ENCODE measurements at places on chromosomes 2 and 18.

- H3K4me1 ChIP-seq = no peaks in the 10 kb centered on the region
- no peak for DNase-seq
- no peaks in the 10 kb centered on the region for H3K36me3 ChIP-seq
- H3K27me3 ChIP-seq = no peaks in the 10 kb centered on the region
Measured at GRCh38 chr2:143617803-143618415, 488.7 kb downstream of the ARHGAP15 start.

- H3K36me3 ChIP-seq = no peaks in the 10 kb centered on the region
- no peak overlapping the region for H3K27ac ChIP-seq
- no peak for DNase-seq
- no peaks in the 10 kb centered on the region for H3K27me3 ChIP-seq
- H3K4me1 ChIP-seq = no peaks in the 10 kb centered on the region
- no peak overlapping the region for H3K4me3 ChIP-seq
Measured at GRCh38 chr2:163748420-163748819, 12.6 kb upstream of the FIGN start.

- no peaks in the 10 kb centered on the region for H3K27me3 ChIP-seq
- H3K4me1 ChIP-seq = no peaks in the 10 kb centered on the region
- no peak overlapping the region for H3K27ac ChIP-seq
Measured at GRCh38 chr2:192500550-192501200, 305.9 kb upstream of the TMEFF2 start.

- peak overlapping the region; percentile 66 for H3K27ac ChIP-seq
- DNase-seq = no peak
- no peaks in the 10 kb centered on the region for H3K36me3 ChIP-seq
- no peak overlapping the region for H3K4me3 ChIP-seq
Measured at GRCh38 chr2:160278101-160278878, 78.2 kb upstream of the ITGB6 start.

- no peaks in the 10 kb centered on the region for H3K27me3 ChIP-seq
- DNase-seq = no peak
- H3K36me3 ChIP-seq = no peaks in the 10 kb centered on the region
- H3K4me1 ChIP-seq = no peaks in the 10 kb centered on the region
- H3K27ac ChIP-seq = no peak overlapping the region
Measured at GRCh38 chr2:111169924-111170323, 49.2 kb downstream of the BCL2L11 start.

DNA sequence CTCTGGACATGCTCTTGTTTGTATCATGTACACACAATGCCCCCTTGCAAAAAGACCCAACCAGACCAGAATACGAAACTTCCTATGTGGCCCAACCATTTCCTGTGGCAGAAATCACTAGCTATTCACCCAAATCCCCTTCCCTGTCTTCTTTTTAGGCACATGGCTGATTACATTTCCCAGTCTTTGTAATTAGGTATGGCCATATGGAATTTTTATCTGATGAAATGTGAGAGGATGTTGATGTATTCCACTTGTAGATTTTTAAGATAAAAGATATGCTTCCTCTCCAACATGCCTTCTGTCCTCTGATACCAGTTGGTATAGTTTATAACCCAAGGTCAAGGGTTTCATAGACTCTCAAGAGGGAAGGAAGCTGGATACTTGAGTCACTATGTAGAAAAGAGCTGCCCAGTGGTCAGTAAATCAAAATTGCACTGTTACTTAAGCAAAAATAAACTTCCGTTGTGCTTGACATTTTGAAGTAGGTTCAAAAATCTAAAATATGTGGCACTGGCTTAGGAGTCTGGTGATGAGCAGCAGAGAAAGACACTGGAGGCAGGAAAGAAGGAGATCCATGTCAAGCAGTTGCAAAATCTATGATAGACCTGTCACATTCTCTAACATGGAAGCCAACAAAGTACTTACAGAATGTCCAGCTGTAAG, 297.4 kb downstream of the SMAD2 start:
- no peaks in the 10 kb centered on the region for H3K36me3 ChIP-seq
- no peaks in the 10 kb centered on the region for H3K4me1 ChIP-seq
- H3K4me3 ChIP-seq = no peak overlapping the region
- DNase-seq = no peak
- H3K27me3 ChIP-seq = no peaks in the 10 kb centered on the region

- no peak overlapping the region for H3K27ac ChIP-seq
- H3K4me3 ChIP-seq = no peak overlapping the region
- DNase-seq = no peak
- H3K36me3 ChIP-seq = no peaks in the 10 kb centered on the region
- no peaks in the 10 kb centered on the region for H3K4me1 ChIP-seq
Measured at GRCh38 chr2:74982577-74982976, 24.1 kb downstream of the POLE4 start.

DNA sequence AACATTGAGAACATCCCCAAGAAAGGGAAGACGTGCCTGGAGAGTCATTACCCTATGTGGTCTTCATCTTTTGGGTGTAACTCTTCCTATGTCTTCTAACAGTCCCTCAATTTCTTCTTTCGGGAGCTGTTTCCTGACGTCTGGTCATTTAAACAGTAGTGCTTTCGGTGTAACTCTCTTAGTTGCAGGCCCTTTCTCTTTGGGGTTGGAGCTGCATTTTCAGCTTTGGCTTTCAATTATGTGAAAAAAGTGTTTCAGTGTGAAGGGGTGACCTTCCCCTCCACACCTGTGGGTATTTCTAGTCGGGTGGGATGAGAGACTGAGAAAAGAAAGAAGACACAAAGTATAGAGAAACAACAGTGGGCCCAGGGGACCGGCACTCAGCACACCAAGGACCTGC, 105.9 kb downstream of the CERS6 start:
- no peaks in the 10 kb centered on the region for H3K27me3 ChIP-seq
- DNase-seq = no peak
- H3K4me1 ChIP-seq = no peaks in the 10 kb centered on the region
- H3K27ac ChIP-seq = no peak overlapping the region

Data from breast epithelium (tissue), 4 donors.